Cerebellar nuclear complex (tissue), 1 donor: ENCODE measurements at places on chromosomes 2 and 18.

DNA sequence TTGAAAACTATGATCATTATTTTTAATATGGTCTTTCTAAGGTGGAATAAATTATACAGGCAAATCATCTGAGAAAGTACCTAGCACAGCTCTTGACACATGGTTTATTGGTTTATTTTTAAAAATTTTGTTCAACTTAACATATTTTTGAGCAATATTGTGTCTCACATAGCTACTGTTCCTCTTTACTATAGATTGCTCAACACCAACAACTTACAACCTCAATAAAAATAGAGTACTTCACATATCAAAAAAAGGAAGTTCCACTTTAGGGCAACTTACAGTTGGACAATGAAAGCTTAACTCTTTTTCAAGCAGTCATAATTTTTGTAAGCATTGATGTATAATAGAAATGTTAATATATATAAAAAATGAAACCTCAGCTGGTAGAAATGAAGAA is 440.9 kb upstream of the UBE2E3 start:
- no peak for DNase-seq

DNA sequence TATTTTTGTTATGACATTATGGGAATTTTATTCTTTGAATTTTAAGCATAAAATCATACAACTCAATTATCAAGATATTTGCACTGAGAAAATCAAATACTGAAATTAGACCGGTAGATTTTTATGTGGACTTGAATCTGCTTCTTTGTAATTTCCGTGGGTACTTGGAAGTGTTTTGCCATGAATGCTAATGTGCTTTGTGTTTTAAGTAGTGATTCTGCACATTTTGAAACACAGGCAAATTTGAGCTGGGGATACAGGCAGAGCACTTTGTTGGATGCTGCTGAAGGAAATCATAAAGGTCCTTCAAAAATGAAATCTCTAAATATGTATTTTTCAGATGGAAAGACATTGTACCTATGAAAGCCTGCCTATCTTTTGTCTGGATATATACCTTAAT is 446.3 kb upstream of the POU3F3 start:
- DNase-seq: no peak

DNA sequence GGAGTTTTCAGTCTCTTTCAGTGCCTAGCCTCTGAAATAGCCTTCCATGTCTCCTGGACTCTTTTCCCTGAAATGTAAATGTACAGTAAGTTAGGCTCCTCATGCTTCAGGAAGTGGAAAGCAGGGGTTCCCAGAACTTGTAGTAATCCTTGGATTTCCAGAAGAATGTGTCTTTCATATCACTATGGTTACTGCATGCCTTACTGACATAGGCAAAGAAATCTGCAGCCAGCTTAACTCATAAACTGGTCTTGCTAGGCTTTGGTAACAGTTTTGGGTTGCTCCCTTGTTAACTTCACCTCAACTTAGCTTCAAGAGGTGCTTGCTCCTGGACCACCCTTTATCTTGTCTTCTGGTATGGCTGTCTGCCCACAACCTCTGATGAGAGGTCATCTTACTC is 686.8 kb upstream of the DDX18 start:
- DNase-seq: no peak

GRCh38 chr2:120958623-120959366 is 223.1 kb downstream of the GLI2 start:
- no peak for DNase-seq
